Renal cortical epithelial cell (primary cell): ENCODE measurements at places on chromosomes 7 and 10. TPM values are rescaled to one million over a fixed set of nuclear protein-coding genes. Genes with fewer than 3 reads are reported as not detected.

COMMD3 gene
- total RNA-seq, result 49.1 and 52.9 TPM in 2 replicates

DNAH11 gene
- 0.05 and 0.17 TPM in 2 replicates for total RNA-seq

TRPV5 gene
- not detected in 2 replicates for total RNA-seq

RPEL1 gene
- total RNA-seq, result 0.17 and 0.25 TPM in 2 replicates

CRHR2 gene
- total RNA-seq, result not detected in 2 replicates

EBLN1 gene
- not detected in 2 replicates for total RNA-seq

GIMAP5 gene
- total RNA-seq, result 0.20 and 0.35 TPM in 2 replicates

UCMA gene
- not detected in 2 replicates for total RNA-seq

LIPN gene
- total RNA-seq, result not detected in 2 replicates
